Neural crest cell (in vitro differentiated cells): ENCODE measurements at places on chromosomes 5 and 9.
A peak's percentile ranks its signal among the peaks of the same experiment; 100 is the strongest.

DNA sequence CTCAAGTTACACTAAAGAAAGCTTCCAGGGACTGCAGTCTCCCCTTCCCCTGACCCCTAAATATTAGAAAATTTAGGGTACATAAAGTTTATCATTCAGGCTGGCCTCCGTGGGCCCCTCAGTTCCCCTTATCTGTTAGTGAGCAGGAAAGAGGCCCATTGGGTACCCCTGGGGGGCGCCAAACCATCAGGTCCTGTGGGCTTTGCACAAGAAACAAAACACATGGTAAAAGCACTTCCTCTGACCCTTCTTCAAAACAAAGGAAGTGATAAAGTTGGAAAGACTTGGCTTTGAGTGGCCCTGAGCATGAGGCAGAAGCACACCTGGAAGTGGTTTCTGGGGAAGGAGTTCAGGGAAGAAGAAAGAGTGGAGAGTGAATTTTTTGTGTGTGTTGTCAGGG lies 213.0 kb downstream of the SMARCA2 start:
- peak overlapping the region; percentile 38 for H3K4me3 ChIP-seq
- DNase-seq: peak; percentile 31
- peaks cover 12% of the 10 kb centered on the region for H3K36me3 ChIP-seq
- H3K27me3 ChIP-seq: no peaks in the 10 kb centered on the region
- H3K27ac ChIP-seq: no peak overlapping the region
- peaks cover 43% of the 10 kb centered on the region for H3K4me1 ChIP-seq

GRCh38 chr5:67969631-67970030 lies 245.9 kb upstream of the PIK3R1 start:
- no peak overlapping the region for H3K4me3 ChIP-seq
- no peak for DNase-seq
- no peak overlapping the region for H3K27ac ChIP-seq
- no peaks in the 10 kb centered on the region for H3K36me3 ChIP-seq

- no peak overlapping the region for H3K4me3 ChIP-seq
- no peaks in the 10 kb centered on the region for H3K36me3 ChIP-seq
- peak overlapping the region; percentile 88 for H3K27ac ChIP-seq
- H3K27me3 ChIP-seq: no peaks in the 10 kb centered on the region
- DNase-seq: no peak
Measured at GRCh38 chr5:107958861-107959260, 288.1 kb upstream of the EFNA5 start.

- no peak overlapping the region for H3K27ac ChIP-seq
- H3K4me3 ChIP-seq: no peak overlapping the region
- DNase-seq: no peak
- H3K36me3 ChIP-seq: peaks cover 4% of the 10 kb centered on the region
- H3K27me3 ChIP-seq: no peaks in the 10 kb centered on the region
Measured at GRCh38 chr5:59709846-59710245, 183.7 kb downstream of the PDE4D start.

DNA sequence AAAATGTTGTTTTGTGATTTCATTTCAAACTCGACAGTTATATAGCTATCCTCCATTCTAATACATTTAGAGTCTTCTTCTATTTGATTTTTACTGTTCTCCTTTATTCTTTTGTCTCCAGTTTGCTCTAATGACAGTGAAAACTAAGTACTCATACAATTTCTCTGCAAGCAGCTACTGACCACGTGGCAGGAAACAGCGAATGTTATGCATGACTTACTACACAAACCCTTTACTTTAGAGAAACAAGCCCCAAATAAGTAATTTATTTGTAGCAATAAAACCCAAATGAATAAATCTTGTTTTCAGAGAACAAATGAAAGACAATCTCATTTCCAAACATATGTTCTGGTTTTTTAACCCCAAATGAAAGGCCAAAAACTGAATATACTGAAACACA lies 41.9 kb downstream of the CDH6 start:
- H3K27ac ChIP-seq: peak overlapping the region; percentile 41
- peaks cover 63% of the 10 kb centered on the region for H3K4me1 ChIP-seq
- H3K36me3 ChIP-seq: peaks cover 15% of the 10 kb centered on the region
- no peak for DNase-seq
- H3K4me3 ChIP-seq: peak overlapping the region; percentile 17

GRCh38 chr9:93900971-93901861 lies 53.9 kb downstream of the BARX1 start:
- no peak overlapping the region for H3K27ac ChIP-seq
- DNase-seq: no peak
- H3K4me1 ChIP-seq: no peaks in the 10 kb centered on the region
- no peaks in the 10 kb centered on the region for H3K27me3 ChIP-seq

- H3K4me3 ChIP-seq: no peak overlapping the region
- H3K36me3 ChIP-seq: no peaks in the 10 kb centered on the region
- H3K27ac ChIP-seq: no peak overlapping the region
- DNase-seq: no peak
Measured at GRCh38 chr5:122101636-122102285, 23.7 kb upstream of the LOX start.

GRCh38 chr5:77874691-77875090 lies 98.6 kb upstream of the TBCA start:
- H3K4me3 ChIP-seq: no peak overlapping the region
- H3K4me1 ChIP-seq: peaks cover 6% of the 10 kb centered on the region
- H3K27ac ChIP-seq: no peak overlapping the region
